Stimulated activated CD4-positive, alpha-beta T cell treated with anti-CD3 and anti-CD28 coated beads, Interleukin-1b, Interleukin-23, amount 100 ng/mL, for 1 hour (primary cell): ENCODE measurements at places on chromosomes 5 and 9.

DNA sequence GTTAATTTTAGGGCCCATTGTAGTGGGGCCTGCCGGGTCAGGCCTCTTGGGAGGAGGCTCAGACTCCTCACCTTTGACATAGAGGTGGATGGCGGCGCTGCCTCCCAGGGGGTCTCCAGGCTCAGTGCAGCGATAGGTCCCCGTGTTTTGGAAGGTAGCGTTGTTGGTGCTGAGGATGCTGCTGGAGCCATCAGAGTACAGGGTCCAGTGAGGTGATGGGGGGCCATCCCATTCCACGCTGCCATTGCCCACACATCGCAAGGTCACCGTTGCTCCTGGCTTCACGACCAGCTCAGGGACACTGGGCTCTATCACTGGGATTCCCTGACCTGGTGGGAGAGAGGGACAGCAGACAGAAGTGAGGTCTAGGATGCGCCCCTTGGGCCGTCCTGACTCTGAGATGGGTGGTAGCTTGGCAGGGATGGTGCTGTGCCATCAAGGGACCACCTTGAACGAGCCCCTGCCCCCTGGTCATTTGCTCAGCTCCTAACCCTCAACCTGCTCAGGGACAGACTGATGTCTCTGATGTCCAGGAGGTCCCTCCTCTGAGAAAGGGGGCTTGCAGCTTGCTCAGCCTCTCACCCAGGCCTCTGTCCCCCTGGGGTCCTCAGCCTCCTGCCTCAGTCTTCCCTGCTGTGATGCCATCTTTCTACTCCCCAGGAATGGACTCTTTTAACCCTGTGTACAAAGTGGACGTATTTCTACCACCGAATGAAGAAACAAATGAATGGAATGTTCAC, 5.5 kb downstream of the CSF1R start:
- no peak for DNase-seq

- no peak for DNase-seq
These were observed 15.1 kb downstream of the ROPN1L start for GRCh38 chr5:10456583-10457420.

DNA sequence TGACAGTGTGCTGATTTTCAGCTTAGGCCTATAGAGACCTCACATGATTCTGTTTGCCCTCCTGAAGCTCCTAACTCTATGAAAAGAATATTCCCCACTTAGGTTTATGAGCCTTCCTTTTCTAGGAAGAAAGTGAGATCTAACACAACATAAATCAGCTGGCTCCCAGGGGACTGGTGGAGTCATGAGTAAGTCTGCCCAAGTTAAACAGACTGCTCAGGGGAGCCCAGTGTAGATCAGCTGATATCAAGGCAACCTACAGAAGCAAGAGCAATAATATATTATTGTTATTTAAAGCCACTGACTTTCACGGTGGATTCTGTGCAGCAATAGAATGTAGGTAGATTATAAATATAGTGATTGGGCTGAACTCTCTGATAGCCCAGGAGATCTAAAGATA, 1978.6 kb upstream of the CDH6 start:
- DNase-seq: no peak

DNA sequence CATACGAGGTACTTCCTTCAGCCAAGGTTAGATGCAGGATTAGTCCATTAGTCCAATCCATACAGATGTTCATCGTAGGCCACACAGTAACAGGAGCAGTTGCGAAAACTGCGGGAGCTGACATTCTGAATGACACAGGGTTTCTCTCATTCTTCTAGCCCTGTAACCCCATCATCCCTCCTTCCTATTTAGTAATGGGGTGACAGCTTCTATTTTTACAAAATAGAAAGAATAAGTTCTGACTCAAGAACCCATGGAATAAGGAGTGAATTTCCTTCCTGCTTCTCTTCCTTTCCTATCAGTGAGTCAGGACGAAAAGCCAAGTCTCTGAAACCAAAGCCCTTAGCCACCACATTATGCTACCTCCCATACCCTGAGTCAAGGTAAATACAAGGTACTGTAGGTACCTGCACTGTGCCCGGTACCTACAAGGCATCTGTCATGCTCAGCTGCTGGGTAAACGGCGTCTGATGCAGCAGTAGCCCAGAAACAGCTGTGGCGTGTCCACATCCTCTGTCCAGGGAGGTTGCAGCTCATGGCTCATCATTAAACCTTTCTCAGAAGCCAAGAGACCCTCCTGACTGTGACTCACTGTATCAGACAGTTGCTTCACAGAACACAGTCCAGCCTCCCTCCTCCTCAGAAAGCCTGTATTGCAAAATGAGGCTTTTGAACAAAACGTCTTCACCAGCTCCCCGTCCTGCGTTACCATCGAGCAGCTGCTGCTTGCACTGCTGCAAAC, 84.2 kb downstream of the ESM1 start:
- DNase-seq: no peak

GRCh38 chr5:119338326-119338946, 17.4 kb upstream of the TNFAIP8 start:
- DNase-seq: no peak

DNA sequence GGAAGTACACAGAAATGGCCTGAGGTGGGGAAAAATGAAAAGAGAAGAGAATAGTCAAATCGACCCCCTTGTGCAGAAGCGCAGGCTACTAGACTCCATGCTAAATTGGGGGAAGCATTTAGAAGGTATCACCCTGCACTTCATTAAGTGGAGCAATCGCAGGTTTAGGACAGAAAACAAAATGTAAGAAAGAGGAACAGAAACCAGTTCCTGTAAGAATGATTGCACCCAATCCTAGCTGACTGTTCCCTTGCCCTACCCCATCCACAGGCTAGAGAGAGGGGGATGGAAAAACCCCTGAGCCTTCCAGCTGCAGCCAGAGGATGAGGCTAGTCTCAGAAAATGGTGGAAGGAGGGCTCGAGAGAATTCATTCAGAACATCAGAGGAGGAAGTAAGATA, 23.9 kb upstream of the PPP1R2B start:
- no peak for DNase-seq

GRCh38 chr5:31027721-31028120, 165.8 kb upstream of the CDH6 start:
- DNase-seq: no peak

DNA sequence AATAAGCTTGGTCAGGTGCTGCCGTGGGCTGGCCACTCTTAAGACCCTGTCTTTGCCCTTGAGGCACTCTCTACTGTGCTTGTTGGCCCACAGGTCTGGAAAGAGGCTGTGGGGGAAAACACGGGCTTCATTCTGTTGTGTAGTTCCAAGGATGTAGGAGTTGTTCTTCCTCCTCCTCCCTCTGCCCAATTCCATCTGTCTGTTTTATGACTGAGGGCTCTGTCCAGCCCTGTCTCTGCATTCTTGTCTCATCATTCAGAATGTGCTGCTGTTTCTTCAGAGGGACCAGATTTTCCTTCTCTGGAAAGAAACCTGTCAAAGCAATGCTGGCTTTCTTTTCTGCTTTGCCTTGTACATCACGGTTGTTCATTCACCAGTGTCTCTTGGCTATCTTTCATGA, 84.1 kb downstream of the MAP1B start:
- DNase-seq: no peak

DNA sequence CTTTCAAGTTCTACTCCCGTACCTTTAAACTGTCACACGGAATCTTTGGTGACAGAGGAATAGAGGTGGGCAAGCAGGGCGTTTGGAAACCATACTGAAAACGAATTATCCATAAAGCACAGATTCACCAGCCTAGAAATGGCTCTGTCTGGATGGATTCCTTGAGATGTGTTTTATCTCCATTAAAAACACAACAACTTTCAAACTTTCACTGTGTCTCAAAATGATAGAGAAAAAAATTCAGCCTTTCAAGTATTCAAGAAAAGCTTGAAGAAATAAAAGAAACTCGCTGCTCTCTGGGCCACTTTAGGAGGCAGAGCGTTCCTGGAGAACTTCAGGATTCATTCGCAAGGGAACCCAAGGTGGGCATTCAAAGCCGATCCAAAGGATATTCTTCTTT, 589 bp upstream of the THBS4 start:
- no peak for DNase-seq

DNA sequence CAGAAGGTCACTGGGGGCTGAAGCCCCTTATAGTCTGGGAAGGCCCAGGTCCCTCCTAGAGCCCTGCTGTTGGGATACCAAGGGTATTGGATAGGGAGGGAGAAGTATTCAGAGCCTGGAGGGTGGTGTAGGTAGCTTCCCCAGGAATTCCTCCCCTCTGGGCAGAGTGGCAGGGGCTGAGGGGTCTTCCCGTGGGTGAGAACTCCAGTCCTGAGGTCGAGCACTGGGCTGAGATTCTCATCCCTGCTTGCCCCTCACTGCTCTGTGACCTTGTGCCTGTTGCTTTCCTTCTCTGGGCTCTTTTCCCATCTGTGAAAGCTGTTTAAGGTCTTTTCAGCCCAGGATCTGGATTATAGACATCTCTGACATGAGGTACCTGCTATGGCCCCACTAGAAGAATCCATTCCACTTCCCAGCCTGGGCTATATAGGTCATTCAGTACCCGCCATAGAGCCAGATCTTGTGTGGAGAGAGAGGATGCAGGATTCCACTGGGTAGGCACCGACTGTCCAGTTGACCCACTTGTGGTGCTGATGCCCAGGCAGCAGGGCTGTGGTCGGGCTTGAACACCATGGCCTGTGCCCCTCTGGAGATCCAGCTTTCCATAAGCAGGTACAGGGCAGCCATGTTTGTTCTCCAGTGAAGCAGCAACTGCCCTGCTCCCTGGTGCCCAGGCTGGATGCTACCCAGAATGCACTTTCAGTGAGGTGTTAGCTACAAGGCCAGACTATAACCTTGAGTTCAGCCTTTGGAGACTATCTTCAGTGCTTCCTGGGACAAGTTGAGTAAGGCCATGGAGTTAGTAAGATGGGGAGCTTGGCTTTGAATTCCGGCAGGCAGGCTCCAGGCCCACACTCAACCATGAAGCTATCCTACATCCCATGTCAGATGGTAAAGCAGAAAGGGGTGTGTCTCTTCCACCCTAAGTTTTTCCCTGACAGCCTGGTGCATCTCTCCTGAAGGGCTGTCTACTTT, 60.1 kb downstream of the AMBP start:
- DNase-seq: no peak

DNA sequence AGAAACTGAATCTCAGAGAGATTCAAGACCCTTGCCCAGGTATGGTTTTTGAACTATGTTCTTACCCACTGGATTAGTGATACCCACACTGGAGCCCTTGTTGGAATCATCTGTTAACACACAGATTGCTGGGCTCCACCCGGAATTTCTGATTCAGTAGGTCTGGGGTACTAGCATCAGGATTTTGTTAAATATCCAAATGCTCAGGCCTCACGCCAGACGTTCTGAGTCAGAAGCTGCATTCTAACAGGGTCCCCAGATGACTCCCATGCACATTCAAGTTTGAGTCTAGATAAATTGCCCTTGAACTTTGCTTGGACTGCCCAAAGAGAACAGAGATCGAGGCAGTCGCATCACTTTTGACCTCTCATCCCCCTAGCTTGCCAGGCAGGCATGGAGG, 182.0 kb upstream of the WWC1 start:
- no peak for DNase-seq

- DNase-seq: no peak
These were observed 53.1 kb downstream of the NSD1 start for GRCh38 chr5:177186645-177187044.

DNA sequence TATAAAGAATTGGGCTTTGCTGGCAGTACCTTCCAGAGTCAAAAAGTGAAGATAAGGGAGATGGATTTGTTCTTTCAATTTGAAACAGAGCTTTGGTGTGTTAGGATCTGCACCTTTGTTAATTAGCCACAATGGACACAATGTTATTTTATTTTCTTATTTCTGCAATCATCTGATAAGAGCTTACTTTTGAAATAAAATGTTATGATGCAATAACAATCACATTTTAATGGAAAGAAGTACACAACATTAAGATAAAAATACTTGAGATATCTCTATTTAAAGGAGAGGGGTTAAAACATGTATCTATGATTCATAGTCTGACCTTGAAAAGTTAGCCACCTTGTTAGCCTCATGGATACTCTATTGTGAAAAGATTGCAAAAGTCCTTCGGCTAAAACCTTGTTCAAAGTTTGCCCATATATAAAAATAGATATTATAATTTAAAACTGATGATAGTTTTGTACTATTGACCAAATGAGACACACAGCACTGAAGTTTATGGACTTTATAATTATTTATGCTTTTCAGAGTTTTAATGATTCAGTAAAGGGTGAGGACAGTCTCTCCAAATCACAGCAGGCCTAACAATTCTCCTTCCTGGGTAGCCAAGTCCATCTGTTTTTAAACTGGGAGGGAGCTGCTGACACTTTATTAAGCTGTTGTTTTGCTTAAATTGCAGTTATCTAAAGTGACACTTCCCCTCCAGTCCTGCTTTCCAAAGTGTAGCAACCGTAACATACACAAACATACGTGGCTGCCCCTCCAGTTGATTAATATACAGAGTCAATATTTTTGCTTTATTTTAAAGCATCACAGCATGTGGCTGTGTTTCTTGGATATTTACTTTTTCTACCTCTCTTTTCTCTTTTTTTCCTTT, 47.6 kb upstream of the DAP start:
- no peak for DNase-seq

- DNase-seq: no peak
These were observed at the start of gene FSTL4 for GRCh38 chr5:133612249-133612860. Gene FSTL4, minus strand, starts transcription at chr5:133612541.

DNA sequence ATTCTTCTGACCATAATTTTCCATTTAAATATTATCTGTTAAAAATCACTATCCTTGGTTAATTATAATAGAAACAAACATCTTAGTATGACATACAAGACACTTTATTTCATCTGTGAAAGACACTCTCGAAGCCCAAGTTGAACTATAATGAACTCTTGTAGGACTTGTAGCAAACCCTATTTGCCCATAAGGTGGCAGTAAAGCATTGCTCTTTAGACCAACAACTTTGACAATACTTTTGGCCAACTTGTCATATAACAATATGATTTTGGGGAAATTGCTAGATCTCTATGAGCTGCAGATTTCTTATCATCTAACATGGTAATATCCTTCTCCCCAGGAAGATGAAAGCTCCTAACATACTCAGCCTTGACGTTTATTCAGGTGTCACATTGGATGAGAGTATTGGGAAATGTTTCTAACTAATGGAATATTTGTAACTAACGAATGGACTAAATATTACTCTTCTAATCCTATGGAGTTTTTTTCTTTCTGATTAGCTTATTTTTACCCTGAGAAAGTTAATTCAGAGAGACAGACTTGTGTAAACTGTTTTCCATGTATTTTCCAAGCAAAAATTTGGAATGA, 11.0 kb downstream of the SPINK14 start:
- no peak for DNase-seq

GRCh38 chr9:28197653-28198052, 624.4 kb upstream of the C9orf72 start:
- no peak for DNase-seq

GRCh38 chr9:97293207-97293721, 14.2 kb upstream of the CCDC180 start:
- no peak for DNase-seq

- DNase-seq: no peak
These were observed 133.6 kb downstream of the NFIB start for GRCh38 chr9:14180093-14180959.

DNA sequence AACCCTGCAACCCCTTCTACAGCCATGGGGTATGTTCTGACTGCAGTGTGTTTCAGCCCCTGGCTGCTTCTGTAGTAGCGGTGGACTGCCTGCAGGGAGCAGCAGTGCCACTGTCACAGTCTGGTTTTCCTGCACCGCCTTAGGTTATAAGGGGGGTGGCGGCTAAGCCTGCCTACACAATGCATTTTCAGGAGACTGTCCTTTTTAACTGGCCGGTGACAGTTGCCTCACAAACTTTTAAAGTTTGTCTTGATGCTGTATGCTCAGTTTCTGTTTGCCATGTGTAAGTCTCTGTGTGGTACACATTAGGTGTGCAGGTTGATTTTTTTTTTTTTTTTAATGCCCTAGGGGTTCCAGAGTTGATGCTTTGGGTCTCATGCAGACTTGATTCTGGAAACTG, 53.0 kb downstream of the NUP214 start:
- DNase-seq: peak; percentile 47

- no peak for DNase-seq
These were observed 9.8 kb upstream of the SUSD1 start for GRCh38 chr9:112184946-112185345.
